ENCODE measurements at places on chromosomes 12 and 14.
A peak's percentile ranks its signal among the peaks of the same experiment; 100 is the strongest.

DNA sequence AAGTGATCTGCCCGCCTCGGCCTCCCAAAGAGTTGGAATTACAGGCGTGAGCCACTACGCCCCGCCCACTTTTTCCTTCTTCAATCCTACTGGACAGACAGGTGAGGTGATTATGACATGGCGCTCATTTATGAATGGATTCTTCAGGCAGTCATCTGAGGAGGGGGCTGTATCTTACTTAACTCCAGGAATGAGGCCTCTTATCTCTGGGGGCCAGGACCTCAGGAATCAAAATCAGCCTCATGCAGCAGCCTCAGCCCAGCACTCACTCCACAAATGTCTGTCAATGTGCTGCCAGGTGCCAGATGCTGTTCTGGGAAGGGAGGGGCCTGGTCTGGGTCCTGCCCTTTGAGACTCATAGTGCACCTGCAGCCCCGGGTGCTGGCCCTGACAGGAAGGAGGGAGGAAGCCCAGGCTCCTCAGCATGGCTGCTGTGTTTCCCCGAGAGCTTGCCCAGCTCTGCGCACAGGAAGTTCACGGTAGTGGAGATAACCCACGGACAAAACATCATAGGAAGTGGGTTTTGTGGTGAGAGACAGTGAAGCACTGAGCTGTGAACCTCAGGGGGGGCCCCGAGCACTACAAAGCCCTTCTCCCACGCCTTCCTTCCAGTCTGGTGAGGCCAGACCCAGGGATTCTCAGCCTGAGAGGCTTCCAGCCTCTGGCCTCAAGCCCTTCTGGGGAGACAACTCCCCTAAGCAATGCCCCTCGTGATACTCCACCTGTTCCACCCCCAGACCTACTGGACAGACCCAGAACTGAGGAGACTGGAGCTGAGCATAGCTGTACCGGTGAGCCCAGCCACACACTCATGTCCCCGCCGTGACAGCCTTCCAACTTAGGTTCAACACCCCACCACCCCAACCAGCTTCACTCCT is 22.3 kb downstream of the GALNT6 start:
- peak; percentile 66 for DNase-seq

DNA sequence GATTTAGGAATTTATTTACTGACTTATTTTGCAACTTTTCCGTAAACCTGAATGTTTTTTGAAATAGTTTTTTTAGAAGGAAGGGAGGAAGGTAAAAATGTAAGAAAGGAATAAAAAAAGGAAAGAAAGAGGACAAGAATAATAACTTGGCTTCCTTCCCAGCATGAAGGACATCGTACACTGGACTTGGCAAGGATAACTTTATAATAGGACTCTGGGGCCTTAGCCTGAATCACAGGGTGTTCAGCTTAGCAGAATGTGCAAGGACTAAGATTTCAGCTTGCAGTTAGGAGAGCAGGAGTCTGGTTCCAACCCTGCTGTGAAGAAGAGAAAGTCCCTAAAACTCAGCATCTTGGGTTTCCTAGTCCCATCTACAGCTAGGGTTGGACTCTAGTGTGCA is 1053.3 kb downstream of the VRK1 start:
- no peak for DNase-seq

DNA sequence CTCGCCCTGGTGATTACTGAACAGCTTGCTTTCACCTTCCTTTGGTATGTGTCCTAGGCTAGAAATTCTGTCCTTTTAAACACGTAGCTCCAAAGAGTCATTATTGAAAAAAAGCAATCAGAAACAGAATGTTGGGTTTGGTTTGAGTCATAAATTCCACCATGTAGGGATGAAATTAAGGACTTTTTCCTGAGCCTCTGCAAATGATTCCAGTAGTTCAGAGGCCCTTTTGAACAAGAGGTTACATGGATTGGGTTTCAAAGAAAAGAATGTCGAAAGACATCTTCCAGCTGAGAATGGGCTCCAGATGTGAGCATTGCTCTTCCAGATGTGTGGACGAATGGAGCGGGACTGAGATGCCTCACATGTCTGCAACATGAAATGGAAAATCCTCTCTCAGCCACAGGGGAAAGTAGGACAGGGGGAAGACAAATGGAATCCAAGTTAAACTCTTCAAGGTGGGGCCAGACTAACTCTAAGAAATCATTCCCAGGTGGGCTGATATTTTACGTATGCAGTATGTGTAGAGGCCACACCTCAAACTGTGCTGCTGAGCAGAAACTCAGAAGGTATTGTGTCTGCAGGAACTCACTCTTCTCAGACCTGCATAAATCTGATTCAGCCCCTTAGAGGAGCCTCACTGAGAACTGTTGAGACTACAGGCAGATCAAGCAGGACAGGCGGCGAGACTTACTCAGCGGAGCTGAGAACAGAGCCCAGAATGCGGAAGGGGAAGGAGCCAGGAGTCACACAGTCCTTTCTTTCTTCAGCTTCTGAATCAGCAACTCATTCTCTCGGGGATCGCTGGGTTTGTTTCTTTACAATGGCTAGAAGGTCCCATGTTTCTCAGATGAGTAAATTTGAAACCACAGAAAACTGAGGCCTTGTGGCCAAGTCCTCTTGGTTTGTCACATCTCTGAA is 23.3 kb upstream of the EMP1 start:
- DNase-seq: peak; percentile 11

DNA sequence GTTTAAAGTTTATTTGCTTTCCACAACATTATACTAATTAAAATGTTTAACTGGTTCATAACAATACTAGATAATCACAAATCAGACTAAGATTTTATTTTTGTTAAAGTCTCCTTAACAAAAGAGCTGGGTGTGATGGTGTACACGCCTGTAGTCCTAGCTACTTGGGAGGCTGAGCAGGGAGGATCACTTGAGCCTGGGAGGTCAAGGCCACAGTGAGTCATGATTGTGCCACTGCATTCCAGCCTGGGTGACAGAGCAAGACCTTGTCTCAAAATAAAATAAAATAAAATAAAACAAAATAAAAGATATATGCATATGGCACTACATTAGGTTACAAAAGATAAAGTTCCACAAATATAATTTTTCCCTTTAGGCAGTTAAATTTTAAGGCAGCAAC is 5.6 kb downstream of the MIS18BP1 start:
- no peak for DNase-seq

DNA sequence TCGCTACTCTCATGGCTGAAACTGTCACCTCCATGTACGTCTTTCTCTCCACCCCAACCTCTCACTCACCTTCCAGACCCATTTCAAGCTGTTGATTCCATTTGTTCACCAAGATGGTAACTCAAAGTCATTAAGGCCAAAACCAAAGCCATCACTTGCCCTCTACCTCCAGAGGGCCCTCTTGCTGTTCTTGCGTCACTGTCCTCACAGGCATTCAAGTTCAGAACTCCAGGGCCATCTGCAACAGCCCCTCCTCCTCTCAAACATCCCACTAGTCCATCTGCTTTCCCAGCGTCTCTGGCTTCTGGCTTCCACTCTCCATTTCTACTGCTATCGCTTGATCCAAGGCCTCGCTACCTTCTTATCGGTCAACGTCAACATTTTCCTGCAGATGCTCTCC is 74.5 kb downstream of the VWF start:
- DNase-seq: no peak

GRCh38 chr14:99951085-99951484 is 114.1 kb upstream of the EVL start:
- no peak for DNase-seq

DNA sequence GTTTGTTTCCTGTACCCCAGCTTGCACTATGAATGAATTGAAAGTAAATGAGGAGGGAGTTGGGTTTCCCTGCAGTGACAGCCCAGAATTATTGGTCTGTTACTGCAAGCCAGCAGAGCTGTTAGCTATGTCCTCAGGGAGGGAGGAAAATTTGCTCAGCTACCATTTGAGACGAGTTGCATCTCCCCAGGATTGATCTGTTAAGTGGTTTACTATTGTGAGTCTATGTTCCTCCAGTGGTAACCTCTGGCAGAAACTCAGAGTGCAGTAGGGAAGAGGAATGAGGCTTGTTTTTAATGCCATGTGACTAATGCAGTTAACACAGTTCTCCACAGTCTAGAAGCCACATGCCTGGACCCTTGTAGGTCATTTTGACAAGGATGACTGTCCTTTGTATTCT is 173.9 kb downstream of the SLC15A4 start:
- DNase-seq: no peak

- DNase-seq: no peak
Measured at GRCh38 chr14:72779679-72780078, 114.2 kb downstream of the DPF3 start.

GRCh38 chr14:26190646-26191045 is 407.2 kb downstream of the NOVA1 start:
- DNase-seq: no peak

DNA sequence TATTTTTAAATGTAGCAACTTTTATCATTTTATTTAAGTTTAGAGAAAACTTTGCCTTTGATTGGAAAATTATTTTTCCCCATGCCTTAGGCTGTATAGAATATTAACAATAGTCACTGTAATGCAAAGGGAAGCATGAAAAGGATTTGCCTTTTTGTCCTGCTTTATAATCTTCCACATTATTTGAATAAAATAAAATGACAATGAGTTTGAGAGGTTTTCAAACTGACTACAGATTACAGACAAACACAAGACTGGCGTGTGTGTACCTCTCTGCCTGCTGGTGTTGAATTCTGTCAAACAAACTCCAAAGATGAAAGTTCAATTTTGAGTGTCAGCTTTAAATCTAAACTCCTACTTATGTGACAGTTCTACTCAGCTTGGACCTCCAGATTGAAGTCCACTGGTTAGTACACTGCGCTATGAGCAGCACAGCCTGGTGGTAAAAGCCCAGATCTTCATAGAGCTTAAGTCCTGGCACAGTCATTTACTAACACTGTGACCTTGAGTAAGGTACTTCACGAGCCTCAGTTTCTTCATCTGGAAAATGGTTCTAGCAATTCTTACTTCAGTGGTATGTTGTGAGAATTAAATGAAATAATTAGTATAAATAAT is 98.3 kb upstream of the CPNE8 start:
- DNase-seq: no peak

- DNase-seq: no peak
Measured at GRCh38 chr12:27212861-27213260, 31.2 kb upstream of the STK38L start.

GRCh38 chr12:67909681-67910080 is 79.6 kb upstream of the IFNG-AS1 start:
- DNase-seq: no peak

- no peak for DNase-seq
Measured at GRCh38 chr12:61530456-61530855, 729.7 kb upstream of the USP15 start.

GRCh38 chr14:22854963-22855724 is 16.4 kb upstream of the LRP10 start:
- DNase-seq: no peak

DNA sequence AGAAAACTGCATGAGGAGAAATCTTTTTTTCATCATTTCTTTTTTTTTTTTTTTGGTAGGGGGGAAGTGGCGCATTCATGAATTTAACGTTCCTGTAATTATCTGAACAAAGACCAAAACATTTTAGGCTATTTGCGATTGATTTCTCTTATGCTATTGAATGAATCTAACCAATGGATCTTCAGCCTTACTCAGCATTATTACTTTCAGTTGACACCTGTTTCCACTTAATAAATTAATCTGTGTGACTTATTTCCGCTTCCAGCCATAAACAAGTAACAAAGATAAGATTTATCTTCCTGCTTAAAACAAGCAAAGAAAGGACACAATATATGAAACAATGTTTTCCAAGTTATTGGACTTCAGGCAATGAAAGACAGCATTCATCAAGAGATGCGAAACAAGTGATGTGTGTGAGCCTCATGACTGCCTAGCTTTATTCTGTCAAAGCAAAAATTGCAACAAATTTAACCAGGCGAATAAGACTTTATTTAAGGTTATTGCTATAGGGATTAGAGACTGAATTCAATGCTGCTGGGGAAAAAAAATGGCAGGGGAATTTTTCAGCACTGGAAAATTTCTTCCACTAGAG is 1026.9 kb downstream of the LRFN5 start:
- no peak for DNase-seq

- DNase-seq: no peak
Measured at GRCh38 chr12:87901457-87901856, 127.7 kb downstream of the C12orf50 start.

- DNase-seq: no peak
Measured at GRCh38 chr14:31291210-31291609, 83.6 kb upstream of the HECTD1 start.

GRCh38 chr12:118377884-118378470 is 1.6 kb downstream of the SUDS3 start:
- DNase-seq: peak; percentile 57

DNA sequence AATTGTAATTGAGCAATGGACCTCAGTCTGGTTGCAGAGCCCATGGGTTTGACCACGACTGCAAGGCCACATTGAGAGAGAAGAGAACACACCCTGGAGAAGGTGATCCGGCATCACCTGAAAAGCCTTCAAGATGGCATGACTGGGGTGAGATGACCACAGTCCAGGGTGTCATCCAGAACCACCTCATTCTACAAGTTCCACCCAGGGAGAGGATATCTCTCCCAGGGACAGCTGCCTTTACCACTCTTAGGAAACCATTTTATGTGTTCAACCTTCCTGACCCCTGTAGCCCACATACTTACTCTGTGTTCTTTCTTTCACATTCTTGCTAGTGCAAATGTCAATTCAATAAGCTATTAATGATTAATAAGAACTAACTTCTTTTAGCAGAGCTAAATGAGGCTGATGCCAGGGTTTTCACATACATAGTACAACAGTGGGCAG is 43.4 kb upstream of the CPM start:
- DNase-seq: no peak

GRCh38 chr12:93979189-93979588 is 169.2 kb upstream of the PLXNC1 start:
- no peak for DNase-seq

DNA sequence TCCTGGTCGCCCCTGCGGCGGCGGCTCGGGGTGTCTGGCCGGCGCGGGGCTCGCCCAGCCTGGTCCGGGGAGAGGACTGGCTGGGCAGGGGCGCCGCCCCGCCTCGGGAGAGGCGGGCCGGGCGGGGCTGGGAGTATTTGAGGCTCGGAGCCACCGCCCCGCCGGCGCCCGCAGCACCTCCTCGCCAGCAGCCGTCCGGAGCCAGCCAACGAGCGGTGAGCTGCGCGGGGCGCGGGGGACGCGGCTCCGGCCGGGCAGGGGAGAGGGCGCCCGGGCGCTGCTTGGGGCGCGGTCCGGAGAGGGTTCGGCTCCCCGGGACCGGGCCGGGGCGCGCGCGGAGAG is at the start of gene LGALS3:
Gene LGALS3 (plus strand): TSS at position 167 of the 342 bp plus-strand sequence. CDS start 8,122 bp downstream, outside the sequence.
- no peak for DNase-seq

GRCh38 chr12:12951504-12951903 is 466 bp downstream of the GPRC5D start:
- DNase-seq: no peak

DNA sequence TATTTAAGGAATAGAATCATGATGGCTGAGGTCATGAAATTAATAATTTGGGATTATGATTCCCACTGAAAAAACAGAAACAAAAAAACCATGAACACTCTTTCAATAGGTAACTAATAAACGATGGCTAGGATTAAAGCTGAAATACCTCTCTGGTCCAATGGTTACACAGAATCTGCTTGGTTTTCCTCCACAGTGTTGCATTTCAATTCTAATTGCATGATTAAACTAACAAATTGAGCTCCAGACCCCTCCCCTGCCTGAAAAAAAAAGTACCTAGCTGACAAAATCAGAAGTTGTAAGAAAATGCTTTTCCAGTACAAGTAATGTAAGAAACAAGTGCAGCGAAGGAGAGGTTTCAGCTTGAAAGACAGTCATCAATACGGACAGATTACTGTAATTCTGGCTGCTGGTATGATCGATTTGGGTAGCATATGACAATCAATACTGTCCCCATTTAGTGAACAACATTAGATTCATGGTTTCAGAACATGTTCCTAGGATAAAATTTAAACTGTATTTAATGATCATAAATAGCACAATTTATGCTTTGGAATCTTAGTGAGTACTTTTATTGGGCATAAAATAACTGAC is 32.0 kb downstream of the INSM2 start:
- no peak for DNase-seq

GRCh38 chr14:67636361-67636919 is 16.7 kb downstream of the ARG2 start:
- no peak for DNase-seq
